ENCODE measurements at places on chromosomes 7 and 10.

- peak; percentile 88 for DNase-seq
Observed at GRCh38 chr7:141276031-141276430, 202.2 kb downstream of the TMEM178B start.

DNA sequence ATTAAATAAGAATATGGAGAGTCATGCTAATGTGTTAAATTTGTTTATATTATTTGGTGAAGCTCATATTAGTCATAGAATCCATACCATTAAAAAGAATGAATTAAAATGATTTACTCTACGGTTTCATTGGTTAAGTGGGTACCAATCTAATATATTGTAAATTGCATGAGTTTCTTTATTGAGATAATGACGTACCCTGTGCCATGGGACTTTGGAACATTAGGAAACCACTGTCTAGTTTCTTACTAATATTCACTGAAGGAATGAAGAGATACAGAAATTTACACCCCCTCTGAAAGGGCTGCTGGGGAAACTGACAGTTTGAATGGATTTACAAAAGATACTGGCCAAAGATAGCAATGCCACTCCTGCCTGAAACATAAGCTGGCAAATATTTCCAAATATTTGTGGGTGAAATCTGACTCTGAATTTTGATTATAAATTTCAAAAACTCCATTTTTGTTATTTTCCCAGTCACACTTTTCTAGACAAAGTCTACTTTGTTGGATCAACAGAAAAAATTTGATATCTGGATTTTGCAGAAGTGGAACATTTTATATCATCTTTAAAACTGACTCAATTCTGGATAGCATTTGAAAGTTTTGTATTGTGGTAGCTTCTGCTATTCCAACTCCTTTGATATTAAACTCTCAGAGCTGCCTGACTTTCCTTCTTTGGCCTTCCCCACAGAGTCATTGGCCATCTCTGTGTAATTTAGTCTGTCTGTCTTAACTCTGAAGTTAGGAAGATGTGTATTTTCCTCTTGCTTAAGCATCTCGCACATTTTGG, 22.3 kb downstream of the MDFIC start:
- DNase-seq = no peak

- DNase-seq = no peak
Observed at GRCh38 chr7:87056346-87056745, 3.1 kb downstream of the ELAPOR2 start.

DNA sequence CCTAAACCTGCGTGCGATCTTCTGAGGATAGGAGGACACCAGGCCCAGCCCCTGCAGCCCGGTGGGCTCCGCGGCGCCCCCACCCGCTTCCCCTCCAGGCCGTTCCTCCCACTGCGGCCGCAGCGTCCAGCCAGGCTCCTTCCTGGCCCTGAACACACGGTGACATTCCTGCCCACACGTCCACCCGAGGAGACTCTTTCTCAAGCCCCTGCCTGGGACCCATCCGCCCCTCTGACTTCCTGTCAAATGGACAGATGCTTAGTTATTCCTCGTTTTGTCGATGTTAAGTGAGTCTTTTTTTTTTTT, 32.4 kb upstream of the RNF32 start:
- DNase-seq = no peak

- DNase-seq = no peak
Observed at GRCh38 chr7:95619517-95619916, 23.2 kb upstream of the PDK4 start.

DNA sequence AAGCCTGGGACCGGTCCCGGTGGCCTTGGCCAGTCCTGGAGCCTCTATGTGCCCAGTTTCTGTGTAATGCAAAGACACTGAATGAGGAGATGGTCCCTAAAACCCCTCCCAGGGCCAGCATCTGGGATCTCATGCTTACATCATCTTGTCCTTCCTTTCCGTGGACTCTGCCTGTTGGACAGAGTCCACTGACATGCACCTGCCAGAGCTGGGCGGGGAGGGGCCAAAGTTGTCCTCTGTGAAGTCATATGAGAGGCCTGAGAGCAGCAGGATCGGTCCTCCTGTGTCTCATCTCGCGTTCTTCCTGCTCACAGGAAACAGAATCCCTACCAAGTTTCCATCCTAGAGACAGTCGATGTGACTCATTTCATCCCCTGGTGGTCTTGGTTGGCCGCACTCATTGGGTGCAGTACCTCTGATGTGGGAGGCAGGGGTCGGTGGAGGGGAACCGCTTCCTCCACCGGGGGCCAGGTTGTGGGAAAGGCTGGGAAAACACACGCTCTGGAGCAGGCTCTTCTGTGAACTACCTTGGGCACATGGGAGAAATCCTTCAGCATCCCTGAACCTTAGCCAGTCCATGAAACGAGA, 389.6 kb upstream of the PODXL start:
- peak; percentile 73 for DNase-seq
